Breast epithelium (tissue), 4 donors: ENCODE measurements at places on chromosomes 12 and 14.

- no peak overlapping the region for H3K4me3 ChIP-seq
- peak; percentile 33 for DNase-seq
- no peak overlapping the region for H3K27ac ChIP-seq
- no peaks in the 10 kb centered on the region for H3K27me3 ChIP-seq
Observed at GRCh38 chr14:101001311-101002069, 98.0 kb upstream of the RTL1 start.

- no peak overlapping the region for H3K4me3 ChIP-seq
- no peak for DNase-seq
- H3K27ac ChIP-seq: no peak overlapping the region
- H3K27me3 ChIP-seq: no peaks in the 10 kb centered on the region
Observed at GRCh38 chr12:80627782-80628181, 79.7 kb upstream of the MYF6 start.

GRCh38 chr14:105379946-105380345, 18.4 kb upstream of the TEX22 start:
- no peaks in the 10 kb centered on the region for H3K27me3 ChIP-seq
- H3K27ac ChIP-seq: no peak overlapping the region
- H3K4me1 ChIP-seq: no peaks in the 10 kb centered on the region
- H3K4me3 ChIP-seq: no peak overlapping the region
- no peak for DNase-seq

DNA sequence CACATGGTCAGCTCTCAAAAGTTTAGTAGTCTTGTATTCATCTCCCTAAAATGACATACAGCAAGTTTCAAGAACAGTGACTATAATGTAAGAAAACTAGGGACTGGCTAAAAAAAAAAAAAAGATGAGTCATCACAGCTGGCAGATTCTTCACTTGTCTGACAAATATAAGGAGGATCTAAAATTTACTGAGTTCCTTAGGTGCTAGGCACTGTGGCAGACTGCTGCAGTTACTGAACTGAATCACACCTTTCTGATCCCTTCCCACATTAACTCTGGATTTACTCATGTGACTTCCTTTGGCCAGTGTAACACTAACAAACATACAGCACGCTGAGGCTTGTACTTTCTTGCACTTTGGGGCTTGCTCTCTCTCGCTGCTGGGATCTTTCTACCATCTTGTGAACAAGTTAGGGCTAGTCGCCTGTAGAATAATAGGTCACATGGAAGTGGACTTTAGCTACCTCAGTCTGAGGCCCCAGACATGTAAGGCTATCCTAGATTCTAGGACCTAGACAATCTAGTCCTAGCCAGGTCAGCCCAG, 32.1 kb downstream of the BAZ1A start:
- peak overlapping the region; percentile 3 for H3K27ac ChIP-seq
- no peak for DNase-seq
- H3K27me3 ChIP-seq: no peaks in the 10 kb centered on the region
- H3K4me1 ChIP-seq: no peaks in the 10 kb centered on the region
- H3K4me3 ChIP-seq: no peak overlapping the region
- H3K36me3 ChIP-seq: no peaks in the 10 kb centered on the region

DNA sequence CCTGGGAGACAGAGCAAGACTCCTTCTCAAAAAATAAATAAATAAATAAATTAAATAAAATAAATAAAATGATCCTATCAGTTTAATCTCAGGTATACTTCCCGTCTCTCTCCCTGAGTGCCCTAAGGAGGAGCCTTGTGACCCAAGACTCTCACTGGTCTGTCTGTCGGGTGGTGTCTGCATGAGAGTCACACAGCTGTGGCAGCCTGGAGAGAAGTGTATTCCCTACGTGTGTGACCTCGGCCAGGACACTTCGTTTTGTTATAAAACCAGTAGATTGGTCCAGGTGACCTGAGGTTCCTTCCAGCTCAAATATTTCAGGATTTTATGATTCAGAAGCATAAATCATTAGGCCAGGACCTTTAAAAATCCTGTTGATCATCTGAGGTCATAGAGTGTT, 4.8 kb downstream of the SYNE3 start:
- H3K4me3 ChIP-seq: no peak overlapping the region
- no peaks in the 10 kb centered on the region for H3K36me3 ChIP-seq
- no peak for DNase-seq
- H3K4me1 ChIP-seq: peaks cover 30% of the 10 kb centered on the region
- no peaks in the 10 kb centered on the region for H3K27me3 ChIP-seq

GRCh38 chr14:101737414-101738339, 23.8 kb upstream of the PPP2R5C start:
- no peak for DNase-seq
- H3K27ac ChIP-seq: no peak overlapping the region
- H3K4me1 ChIP-seq: no peaks in the 10 kb centered on the region
- H3K27me3 ChIP-seq: no peaks in the 10 kb centered on the region
- no peaks in the 10 kb centered on the region for H3K36me3 ChIP-seq

DNA sequence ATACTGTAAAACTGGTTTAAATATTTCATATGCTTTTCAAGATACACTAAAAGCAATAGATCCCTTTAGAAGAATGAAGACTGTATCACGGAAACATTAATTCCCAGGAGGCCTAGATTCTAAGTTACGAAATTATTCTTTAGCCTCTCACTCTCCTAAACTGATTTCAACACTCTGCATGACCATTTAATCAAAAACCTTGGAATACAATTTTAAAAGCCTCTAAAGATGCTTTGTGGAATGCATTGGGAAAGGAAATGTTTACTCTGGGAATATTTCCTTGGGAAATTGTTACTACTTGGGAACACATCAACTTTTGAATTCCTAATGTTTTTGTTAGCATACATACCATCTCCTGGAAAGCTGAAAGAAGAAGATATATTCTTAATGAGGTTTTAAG, 255.7 kb upstream of the FAR2 start:
- DNase-seq: no peak
- H3K4me3 ChIP-seq: no peak overlapping the region
- H3K27me3 ChIP-seq: no peaks in the 10 kb centered on the region

GRCh38 chr12:90261283-90261682, 552.6 kb upstream of the ATP2B1 start:
- H3K27ac ChIP-seq: no peak overlapping the region
- no peak overlapping the region for H3K4me3 ChIP-seq
- H3K4me1 ChIP-seq: no peaks in the 10 kb centered on the region
- DNase-seq: no peak

DNA sequence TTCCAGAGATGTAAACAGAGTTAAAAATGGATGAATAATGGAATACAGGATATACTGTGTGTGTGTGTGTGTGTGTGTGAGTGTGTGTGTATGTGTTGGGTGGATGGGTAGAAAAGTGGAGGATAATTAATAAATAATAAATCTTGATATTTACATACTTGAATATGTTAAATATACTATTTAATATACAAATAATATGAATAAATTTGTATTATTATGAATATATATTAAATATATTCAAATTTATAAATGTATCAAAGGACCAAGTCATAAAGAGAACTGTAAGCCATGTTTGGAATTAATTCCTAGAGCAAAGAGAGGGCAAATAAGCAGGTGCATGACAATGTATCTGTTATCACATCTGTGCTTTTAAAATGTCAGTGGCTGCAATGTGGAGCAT, 225.3 kb downstream of the ALG10B start:
- no peaks in the 10 kb centered on the region for H3K4me1 ChIP-seq
- no peak for DNase-seq
- no peak overlapping the region for H3K27ac ChIP-seq
- no peaks in the 10 kb centered on the region for H3K27me3 ChIP-seq
- no peaks in the 10 kb centered on the region for H3K36me3 ChIP-seq

DNA sequence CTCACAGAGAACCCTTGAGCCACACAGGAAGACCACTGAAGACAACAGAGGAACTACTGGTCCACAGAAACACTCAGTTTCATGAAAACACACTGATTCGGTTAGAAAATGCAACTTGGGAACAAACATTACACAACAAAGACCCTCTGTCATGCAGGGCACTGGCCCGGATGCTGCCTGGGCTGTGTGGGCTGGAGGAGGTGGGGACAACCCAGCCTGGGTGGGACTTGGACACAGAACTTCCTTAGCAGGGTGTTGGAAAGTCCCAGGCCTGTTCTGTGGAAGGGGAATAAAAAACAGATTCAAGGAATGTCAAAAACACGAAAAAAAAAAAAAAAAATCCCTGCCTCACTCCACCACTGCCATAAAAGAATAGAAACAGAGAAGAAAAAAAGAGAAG, 181.0 kb downstream of the MON2 start:
- H3K36me3 ChIP-seq: no peaks in the 10 kb centered on the region
- H3K4me1 ChIP-seq: no peaks in the 10 kb centered on the region
- H3K27me3 ChIP-seq: no peaks in the 10 kb centered on the region
- no peak overlapping the region for H3K4me3 ChIP-seq
- DNase-seq: no peak

GRCh38 chr14:34211732-34212131, 250.3 kb downstream of the SPTSSA start:
- no peak overlapping the region for H3K4me3 ChIP-seq
- no peaks in the 10 kb centered on the region for H3K4me1 ChIP-seq
- DNase-seq: no peak
- H3K27me3 ChIP-seq: no peaks in the 10 kb centered on the region
- H3K27ac ChIP-seq: peak overlapping the region; percentile 43

GRCh38 chr14:35301735-35302528, 9.8 kb downstream of the PSMA6 start:
- no peaks in the 10 kb centered on the region for H3K27me3 ChIP-seq
- no peak for DNase-seq
- H3K27ac ChIP-seq: no peak overlapping the region
- peaks cover 3% of the 10 kb centered on the region for H3K4me1 ChIP-seq
- H3K4me3 ChIP-seq: no peak overlapping the region
